Stimulated activated CD4-positive, alpha-beta T cell treated with anti-CD3 and anti-CD28 coated beads, Interleukin-1b, Interleukin-23, amount 100 ng/mL, for 1 hour (primary cell): ENCODE measurements at places on chromosomes 1 and 21.

- DNase-seq, result no peak
Measured at GRCh38 chr1:202067188-202067974, 55.3 kb upstream of the GPR37L1 start.

GRCh38 chr1:69728206-69728605 is 160.5 kb downstream of the LRRC7 start:
- no peak for DNase-seq

GRCh38 chr21:24428591-24429199 is 1178.6 kb downstream of the MRPL39 start:
- no peak for DNase-seq

DNA sequence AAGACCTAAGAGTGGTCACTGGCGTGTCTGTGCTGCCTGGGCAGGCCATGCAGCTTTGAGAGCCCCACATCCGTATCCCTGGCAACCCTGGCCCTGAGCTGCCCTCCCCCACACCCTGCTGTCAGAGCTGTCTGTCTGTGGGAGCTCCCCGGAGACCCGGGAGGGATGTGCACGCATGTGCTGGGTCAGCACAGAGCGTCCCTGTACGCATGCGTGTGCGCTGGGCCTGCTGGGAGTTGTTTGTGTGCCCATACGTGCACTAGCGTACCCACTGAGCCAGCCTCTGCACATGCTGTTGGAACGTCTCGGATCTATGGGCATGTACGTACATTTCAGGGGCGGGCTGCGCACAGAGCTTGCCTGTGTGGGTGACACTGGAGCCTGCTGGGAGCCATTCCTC is 89.3 kb downstream of the EPHB2 start:
- DNase-seq, result no peak

DNA sequence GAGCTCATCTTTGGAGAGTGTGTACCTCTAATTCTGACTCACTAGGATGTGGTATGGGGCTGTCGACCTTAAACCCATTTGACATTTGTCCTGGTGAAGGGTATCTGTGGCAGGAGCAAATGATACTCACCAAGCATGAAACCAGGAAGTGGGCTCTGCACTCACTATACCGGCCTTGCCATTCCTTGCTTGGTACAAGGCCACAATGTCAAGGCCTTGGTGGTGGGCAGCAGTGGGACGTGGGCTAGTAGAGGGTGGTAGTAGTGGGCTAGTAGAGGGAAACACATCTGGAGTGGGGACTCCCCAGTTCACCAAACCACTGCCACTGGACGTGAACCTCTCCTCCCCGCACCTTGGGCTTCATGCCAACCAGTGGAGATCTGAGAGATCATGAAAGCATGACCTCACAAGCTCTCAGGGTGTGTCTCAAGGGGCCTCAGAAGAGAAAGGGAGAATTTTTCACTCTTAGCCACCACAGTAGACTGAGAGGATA is 11.5 kb downstream of the TNFSF4 start:
- no peak for DNase-seq

GRCh38 chr21:43908167-43908566 is 43.1 kb downstream of the AGPAT3 start:
- no peak for DNase-seq

- no peak for DNase-seq
Measured at GRCh38 chr1:41153750-41154274, 88.3 kb downstream of the SCMH1 start.

GRCh38 chr1:209368864-209369598 is 214.5 kb upstream of the CAMK1G start:
- no peak for DNase-seq

DNA sequence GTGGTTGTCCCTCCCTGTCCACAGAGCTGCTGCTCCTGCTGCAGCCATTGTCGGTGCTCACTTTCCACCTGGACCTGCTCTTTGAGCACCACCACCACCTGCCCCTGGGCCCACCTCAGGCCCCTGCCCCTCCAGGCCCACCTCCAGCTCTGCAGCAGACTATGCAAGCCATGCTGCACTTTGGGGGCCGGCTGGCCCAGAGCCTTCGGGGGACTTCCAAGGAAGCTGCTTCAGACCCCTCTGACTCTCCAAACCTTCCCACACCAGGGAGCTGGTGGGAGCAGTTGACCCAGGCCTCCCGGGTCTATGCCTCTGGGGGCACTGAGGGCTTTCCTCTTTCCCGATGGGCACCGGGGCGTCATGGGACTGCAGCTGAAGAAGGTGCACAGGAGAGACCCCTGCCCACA is 5.9 kb downstream of the RUSC1 start:
- no peak for DNase-seq

- DNase-seq, result no peak
Measured at GRCh38 chr1:212622906-212623305, 14.3 kb downstream of the ATF3 start.

- no peak for DNase-seq
Measured at GRCh38 chr1:112636056-112636455, 16.4 kb downstream of the CAPZA1 start.

GRCh38 chr1:38500891-38501290 is 358.7 kb downstream of the RRAGC start:
- DNase-seq, result no peak
